ENCODE measurements at places on chromosomes 11 and 22.

- DNase-seq, result no peak
These were observed 18.5 kb downstream of the CLDN5 start for GRCh38 chr22:19505735-19506126.

DNA sequence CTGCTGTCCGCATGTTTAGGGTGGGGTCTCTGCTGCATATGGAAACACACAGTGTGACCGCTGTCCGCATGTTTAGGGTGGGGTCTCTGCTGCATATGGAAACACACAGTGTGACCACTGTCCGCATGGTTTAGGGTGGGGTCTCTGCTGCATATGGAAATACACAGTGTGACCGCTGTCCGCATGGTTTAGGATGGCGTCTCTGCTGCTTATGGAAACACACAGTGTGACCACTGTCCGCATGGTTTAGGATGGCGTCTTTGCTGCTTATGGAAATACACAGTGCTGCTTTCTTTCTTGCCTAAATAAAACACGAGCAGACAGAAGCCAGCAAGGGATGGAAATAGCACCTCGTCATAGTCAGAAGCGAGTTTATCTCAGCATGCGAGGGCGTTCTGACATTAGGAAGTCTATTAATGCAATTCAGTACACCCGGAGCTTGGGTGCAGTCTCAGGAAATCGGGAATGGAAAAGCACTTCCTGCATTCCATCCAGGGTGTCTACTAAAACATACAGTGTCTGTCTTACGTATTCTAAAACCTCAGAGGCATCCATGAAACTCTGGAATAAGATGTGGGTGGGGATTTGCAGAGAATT is 32.6 kb upstream of the TOLLIP start:
- DNase-seq, result peak; percentile 26

DNA sequence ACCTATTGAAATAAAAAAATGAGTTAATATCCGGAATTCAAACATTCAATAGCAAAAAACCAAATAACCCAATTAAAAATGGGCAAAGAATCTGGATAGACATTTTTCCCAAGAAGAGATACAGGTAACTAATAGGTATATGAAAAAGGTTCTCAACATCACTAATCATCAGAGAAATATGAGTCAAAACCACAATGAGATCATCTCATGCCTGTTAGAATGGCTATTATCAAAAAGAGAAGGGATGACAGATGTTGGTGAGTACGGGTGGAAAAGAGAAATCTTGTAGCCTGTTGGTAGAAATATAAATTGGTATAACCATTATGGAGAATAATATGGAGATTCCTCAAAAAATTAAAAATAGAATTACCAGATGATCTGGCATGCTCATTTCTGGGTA is 26.9 kb upstream of the OR6M1 start:
- DNase-seq, result peak; percentile 0

DNA sequence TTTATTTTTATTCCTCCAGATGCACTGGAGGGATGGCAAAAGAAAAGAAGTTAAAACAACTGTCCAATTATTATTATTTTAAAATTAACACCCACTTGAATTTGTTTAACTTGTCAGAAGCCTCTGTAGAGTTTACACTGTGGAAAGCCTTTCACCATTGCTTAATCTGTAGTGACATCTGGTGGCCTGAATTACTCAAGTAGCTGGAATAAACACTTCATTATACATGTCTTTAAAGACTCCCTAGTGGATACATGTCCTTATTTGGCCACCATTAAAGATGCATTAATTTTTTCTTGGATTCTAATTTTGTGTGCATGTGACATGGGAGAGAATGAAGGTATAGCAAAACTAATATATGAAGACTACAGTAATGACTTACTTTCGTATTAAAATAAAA is 1496.5 kb downstream of the FAM181B start:
- peak; percentile 48 for DNase-seq

- DNase-seq, result no peak
These were observed 2.7 kb downstream of the RAB3IL1 start for GRCh38 chr11:61914471-61915171.

Measured in fibroblast of skin of back (primary cell).